ENCODE measurements at places on chromosomes 2 and 18. TPM values are rescaled to one million over a fixed set of nuclear protein-coding genes. Genes with fewer than 3 reads are reported as not detected.

The DTNA gene
- total RNA-seq, result 14.5 TPM

DNA sequence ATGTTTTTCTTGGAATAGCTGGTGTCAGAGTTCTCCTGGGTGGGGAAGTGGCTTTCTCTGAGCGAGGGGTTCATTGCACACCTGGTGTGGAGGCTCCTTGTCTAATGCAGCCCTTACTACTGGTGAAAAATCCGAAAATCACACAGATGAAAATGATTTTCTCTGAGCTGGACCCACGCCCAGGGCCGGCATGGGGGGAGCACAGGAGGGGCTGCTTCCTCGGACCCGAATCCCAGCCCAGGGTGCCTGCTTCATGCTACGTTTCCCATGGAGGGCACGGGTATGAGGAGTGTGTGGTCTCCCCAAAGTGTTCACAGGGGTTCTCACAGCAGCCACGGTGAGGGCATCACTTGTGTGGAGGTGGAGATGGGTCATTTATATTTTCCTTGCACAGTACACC is 288.0 kb upstream of the HDAC4 start:
- DNase-seq, result no peak

DNA sequence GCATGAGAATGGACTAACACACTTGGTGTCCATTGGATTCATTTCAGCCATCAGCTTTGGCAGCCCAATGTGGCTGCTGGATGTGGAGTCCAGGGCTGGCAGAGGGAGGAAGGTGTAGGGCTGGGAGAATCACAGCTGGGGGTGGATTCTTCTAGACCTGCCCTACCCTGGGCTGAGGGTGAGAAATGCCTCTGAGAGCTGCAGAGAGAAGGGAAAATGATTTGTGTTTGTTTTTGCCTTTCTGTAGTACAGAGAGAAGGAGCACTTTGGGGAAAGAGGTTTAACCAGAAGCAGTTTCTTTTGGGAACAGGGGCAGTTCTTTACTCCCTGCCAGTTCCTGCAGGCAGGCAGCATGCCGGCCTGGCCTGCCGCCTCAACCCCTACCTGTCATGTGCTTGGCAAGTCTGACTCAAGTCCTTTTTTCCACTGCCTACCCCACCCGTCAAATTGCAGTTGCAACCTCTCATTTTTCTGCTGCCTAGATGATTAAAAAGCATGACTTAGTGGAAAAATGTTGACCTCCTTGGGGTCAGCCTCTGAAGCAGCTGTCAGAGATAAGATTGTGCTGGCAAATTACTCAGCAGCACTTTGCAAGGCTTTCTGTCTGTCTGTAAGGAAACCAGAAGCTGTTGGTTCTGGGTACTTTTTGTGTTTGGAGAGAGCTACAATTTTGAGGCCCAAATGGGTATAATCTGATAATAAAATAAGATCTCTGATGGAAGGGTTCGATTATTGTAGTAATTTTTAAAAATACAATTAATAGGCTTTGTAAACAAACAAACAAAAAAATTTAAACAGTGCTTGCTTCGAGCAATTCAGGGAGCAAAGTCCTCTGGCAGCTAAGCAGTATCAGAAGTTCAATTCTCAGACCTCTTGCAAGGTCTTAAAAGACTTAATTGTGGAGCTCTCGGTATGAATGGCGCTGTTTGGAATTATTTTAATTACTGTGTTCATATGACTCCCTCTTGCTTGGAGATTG is 21.7 kb downstream of the LBH start:
- peak; percentile 88 for DNase-seq

- peak; percentile 6 for DNase-seq
These were observed 992.2 kb upstream of the PIK3C3 start for GRCh38 chr18:40962784-40963183.

GRCh38 chr2:141595316-141595920 is 535.4 kb downstream of the LRP1B start:
- no peak for DNase-seq

The CHN1 gene
- total RNA-seq, result 115 TPM

- DNase-seq, result no peak
These were observed 32.6 kb upstream of the NPC1 start for GRCh38 chr18:23618862-23619387.

The NT5C1B gene
- total RNA-seq, result not detected

The PMAIP1 gene
- total RNA-seq, result 5.3 TPM

- no peak for DNase-seq
These were observed 113.0 kb downstream of the SETBP1 start for GRCh38 chr18:44793685-44794084.

DNA sequence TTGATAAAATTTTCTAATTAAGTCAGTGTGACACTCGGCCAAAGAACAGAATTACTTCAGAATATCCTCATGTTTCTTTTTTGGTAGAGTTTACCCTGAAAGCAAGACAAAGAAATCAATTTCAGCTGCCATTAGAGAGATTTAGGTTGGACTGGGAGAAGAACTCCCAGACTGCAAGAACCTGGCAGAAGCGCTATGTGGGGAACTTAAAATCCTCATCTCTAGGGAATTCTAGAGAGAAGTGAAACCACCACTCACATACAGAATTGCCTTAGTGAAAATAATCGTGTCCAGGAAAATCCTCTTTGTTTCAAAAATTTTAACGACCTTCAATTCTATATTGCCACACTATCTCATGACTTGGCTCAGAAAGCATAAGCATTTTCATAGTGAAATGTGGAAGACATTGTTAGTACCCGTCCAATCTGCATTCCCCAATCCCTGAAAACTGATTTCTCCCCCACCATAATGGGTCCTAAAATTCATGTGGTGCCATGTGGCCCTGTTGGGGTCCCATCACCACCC is 297.3 kb upstream of the MEIS1 start:
- no peak for DNase-seq

- no peak for DNase-seq
These were observed 32.6 kb downstream of the HJURP start for GRCh38 chr2:233821709-233822100.

DNA sequence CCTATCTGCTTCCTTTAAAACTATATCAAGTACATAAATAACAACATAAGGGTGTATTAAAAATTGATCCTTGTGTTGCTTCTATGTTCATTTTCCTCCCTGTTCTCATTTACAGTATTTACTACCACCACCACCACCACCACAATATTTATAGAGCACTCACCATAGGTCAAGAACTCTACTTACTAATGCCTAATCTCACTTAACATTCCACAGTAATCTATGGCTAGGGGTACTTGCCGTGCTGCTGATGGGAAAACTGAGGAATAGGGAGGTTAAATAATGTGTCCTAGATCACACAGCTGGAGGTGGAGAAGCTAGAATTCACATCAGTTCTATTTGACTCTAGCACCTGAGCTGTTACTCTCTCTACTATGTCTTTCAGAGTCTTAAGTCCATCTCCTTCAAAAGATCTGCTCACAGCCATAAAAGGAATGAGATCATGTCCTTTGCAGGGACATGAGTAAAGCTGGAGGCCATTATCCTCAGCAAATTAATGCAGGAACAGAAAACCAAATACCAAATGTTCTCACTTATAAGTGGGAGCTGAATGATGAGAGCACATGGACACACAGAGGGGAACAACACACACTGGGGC is 54.1 kb upstream of the ZNF385B start:
- no peak for DNase-seq

DNA sequence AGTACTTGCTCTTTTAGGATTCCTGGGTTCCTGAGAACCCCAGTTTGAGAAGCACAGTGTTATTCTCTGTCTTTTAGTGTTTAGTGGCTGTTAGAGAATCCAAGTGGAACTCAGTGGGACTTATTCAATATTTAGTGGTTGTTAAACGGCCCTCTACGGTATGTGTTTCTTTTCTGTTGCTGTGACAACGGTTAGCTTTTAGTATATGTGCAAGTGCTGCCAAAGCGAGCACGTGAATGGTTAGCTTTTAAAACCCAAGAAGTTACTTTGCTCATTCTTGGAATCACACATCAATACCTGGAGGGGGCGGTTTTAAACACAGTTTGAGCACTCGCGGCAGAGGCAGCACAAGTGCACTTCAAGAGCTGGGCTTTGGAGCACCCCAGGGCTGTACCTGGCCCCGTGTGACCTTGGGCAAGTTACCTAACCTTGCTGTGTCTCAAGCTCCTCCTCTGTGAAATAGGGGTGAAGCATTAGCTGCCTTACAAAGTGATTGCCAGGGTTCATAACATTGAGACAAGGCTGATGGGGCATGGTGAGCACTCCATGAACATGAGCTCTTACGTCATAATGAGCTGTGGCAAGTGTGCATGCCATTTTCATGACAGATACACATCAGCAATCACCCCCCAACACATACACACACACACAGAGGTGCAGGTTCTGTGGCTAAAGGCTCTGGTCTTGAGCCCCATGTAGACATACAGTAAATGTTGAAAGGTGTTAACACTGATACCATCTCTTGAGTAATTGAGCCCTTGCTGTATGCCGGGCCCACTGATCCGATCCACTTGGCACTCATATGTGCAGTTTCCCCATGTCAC is 234.1 kb downstream of the ALPK2 start:
- DNase-seq, result peak; percentile 49

The L3MBTL4 gene
- total RNA-seq, result not detected

The POTEC gene
- not detected for total RNA-seq
